Activated naive CD8-positive, alpha-beta T cell treated with anti-CD3 and anti-CD28 coated beads for 36 hours (primary cell): ENCODE measurements at places on chromosomes 6 and 20.
A peak's percentile ranks its signal among the peaks of the same experiment; 100 is the strongest.

DNA sequence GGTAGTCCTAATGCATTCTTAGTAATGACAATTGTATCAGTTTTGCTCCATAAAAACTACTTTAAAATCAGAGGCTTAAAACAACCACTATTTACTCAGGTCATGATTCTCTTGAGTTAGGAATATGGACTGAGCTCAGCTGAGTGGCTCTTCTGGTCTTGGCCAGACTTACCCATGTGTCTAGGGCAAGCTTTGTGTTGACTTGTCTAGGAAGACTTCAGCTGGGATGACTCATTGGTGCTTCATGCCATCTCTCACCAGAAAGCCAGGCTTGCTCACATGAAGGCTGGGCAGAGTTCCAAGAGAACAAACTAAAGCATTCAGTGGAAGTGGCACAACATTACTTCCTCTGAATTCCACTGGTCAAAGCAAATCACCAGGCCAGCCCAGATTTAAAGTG, 155.3 kb downstream of the DHX35 start:
- no peak for DNase-seq

DNA sequence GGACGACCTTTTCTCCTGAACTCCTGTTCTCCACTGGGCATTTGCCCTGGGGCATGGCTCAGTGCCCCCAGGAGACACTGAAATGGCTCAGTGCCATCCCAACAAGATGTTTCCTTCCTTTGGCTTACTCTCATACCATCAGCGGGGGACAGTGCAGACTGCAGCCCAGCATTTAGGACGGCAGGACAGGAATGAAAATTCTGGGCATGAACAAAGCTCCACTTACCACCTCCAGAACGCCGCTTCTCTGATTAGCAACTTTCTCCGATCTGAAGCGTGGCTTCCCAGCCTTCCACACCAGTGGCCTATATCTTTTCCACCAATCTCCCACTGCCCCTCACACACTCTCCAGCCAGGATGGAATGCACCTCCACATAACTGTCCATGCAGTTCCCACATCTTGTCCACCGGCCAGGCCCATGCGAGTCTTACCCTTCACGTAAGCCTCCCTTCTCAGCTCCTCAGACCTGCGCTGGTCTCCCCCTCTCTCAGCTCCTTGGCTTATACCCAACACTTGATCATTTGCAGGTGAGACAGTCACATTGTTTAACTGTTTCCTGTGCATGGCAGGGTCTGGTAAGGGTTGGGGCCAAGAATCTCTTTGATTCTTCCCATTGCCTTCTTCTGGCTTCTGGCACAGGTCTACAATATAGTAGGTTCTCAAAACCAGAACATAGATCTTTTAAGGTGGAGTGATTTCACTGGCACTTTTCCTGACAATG, 114.5 kb downstream of the FYN start:
- no peak for DNase-seq

DNA sequence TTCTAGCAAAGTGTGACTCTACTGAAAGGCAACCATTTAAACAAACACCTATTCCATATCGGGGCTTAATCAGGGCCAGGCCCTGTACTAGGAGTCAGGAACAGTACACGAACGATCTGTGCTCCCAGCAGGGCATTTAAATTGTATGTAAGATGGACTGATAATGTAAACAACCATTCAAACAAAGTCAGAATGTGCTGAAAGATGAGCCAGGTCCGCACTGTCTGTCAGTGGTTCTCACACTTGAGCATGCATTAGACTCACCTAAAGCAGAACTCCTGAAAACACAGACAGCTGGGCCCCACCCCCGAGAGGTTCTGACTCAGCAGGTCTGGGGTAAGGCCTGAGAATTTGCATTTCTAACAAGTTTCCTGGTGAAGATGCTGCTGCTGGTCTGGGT, 81.6 kb downstream of the PXDC1 start:
- no peak for DNase-seq

DNA sequence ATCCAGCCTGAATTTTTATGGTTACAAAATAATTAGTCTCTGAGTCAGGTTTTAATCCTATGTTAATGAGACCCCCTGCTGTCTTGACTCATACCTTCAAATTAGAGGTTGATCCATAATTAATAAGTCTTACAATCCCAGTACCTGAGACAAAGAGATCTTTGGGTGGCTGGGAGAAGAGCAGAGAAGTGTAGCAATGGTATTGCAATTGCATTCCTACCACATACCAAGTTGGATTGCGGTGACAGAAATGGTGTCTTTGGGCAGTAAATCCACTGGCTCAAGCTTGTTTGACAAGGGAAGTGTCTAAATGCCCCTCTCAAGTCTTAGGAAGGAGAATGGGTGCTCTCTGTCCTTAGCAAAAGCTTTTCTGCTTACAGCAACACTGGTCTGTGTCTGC, 150.4 kb downstream of the BTBD3 start:
- DNase-seq: no peak

DNA sequence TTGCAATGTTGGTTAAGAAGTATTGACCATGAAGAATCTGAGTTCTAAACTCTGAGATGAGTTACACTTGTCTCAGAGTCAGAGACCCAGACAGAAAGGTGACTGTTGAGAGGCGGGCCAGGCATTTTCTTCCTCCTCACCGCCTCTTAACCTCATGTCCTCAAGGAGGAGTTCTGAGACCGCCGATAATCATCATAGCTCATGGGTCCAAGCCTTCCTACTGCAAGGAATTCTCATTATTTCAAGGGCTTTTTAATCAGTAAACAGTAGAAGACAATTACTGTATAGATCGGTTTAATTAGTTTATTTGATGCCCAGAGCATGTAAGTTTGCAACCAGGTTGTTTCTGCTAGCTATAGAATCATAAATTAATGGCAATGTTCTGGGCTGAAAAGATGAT, 382.4 kb upstream of the MMS22L start:
- no peak for DNase-seq

GRCh38 chr6:44211284-44211683, 5.4 kb upstream of the MYMX start:
- no peak for DNase-seq

- DNase-seq: no peak
These were observed 42.4 kb downstream of the FAM184A start for GRCh38 chr6:119036081-119036480.

- DNase-seq: no peak
These were observed 57.1 kb downstream of the GJA1 start for GRCh38 chr6:121492536-121492935.

DNA sequence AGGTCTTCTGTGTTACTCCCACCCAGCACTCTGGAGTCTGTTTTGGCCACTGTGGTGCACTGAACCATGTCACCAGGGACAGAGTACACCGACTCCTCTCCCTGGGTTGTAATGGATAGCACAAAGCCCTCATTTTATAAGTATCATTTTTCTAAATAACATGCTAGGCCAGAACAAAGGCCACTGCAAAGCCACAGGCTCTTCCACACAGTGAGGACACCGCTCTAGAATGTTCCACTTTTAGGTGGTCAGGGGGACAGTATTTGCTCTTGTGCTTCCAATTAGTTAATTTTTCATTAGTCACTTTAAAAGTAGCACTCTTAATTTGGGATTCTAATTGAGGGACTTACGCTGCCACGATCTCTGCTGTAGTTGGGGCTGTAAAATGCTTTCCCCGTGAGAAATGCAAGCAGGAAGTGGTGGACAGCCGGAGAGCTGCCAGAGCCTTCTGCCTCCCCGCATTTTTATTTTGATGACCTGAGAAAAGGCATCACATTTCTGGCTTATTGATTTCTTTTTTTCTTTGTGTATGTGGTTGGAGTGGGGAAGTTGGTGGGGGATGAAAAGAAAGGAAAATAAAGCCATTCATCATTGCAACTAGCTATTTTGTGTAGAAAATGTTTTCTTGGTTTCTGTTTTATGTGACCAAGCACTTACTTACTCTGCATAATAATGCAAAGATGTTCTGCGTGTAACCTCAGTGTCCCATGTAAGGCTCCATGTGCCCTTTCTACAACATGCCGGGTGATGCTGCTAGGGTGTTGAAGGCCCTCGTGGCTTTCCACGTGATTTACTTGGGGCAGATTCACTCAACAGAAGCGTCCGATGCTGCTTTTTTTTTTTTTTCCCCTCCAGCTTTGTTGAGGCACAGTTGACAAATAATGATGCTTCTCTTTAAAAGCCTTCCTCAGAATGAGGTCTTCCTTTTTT, 195.9 kb downstream of the SASH1 start:
- no peak for DNase-seq

- no peak for DNase-seq
These were observed 21.3 kb upstream of the PPARD start for GRCh38 chr6:35321091-35321490.

- no peak for DNase-seq
These were observed 260.6 kb downstream of the EYA4 start for GRCh38 chr6:133501675-133502270.

GRCh38 chr6:165119231-165120020, 190.0 kb downstream of the C6orf118 start:
- no peak for DNase-seq

DNA sequence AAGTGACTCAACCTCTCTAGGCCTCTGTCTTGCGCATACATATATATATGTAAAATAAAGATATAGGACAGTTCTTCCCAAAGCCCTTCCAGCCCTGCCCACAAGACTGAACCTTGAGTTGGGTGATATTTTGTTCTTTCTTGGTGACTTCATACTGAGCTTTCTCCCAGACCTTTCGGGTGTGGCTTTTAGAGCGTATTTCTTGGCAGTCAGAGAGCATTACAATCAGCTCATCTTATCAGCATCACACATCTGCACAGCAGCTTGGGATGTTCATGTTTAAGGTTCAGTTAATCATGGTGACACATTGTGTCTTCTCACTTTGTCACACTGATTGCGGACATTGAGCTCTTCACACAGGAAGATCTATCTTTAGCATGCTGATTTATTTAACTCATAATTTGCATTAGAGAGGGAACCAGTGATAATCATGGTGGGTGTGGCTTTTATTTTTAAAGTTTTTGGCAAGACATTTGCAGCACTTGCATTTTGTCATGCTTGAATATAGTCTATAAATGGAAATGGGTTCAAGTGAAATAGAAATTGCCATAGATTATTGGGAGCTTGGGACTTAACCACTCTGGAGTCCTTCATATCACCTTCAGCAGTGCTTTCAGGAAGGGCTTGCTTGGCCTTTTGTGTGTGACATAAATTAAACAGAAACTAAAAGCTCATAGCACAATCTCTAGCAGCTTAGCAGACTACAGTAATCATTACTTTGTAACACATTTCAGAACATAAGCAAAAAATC, 8.3 kb downstream of the KIF3B start:
- peak; percentile 18 for DNase-seq

DNA sequence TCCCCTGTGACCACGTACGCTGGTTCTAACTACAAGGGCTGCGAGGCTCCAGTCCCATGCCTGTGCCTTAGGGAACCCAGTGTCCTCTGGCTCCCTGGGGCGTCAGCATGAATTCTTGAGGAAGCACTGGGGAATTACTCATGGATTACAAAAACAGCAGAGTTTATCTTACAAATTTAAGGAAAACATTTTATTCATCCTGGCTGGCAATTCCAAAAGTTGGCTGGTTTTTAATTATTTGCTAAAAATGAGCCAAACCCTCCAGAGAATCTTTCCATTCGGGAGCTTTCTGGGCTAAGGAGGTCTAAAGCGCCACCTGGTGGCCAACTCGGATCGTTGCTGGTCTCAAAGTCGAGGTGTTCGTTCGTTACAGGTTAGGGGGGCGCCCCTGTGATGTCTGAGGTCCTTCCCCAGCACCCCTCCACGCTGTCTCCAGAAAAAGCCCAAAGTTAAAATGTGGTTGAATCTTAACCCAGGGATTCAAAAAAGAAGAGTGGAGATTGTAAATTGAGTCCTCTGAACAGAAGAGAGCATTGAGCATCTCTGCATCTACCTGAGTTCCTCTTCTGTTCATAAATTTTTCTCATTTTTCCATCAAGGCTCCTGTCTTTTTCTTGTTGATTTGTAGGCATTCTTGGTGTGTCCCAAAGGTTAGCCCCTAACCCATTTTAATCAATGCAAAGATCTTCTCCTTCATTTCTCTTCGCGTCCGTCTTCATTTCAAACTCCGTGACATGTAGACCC, 99.4 kb downstream of the BFSP1 start:
- DNase-seq: peak; percentile 28

- no peak for DNase-seq
These were observed 56.8 kb upstream of the PHIP start for GRCh38 chr6:79134699-79135474.

GRCh38 chr20:46107061-46107460, 11.1 kb upstream of the CD40 start:
- DNase-seq: no peak

GRCh38 chr6:159378411-159379328, 209.5 kb downstream of the FNDC1 start:
- DNase-seq: no peak

GRCh38 chr20:11651138-11651537, 266.6 kb upstream of the BTBD3 start:
- no peak for DNase-seq

DNA sequence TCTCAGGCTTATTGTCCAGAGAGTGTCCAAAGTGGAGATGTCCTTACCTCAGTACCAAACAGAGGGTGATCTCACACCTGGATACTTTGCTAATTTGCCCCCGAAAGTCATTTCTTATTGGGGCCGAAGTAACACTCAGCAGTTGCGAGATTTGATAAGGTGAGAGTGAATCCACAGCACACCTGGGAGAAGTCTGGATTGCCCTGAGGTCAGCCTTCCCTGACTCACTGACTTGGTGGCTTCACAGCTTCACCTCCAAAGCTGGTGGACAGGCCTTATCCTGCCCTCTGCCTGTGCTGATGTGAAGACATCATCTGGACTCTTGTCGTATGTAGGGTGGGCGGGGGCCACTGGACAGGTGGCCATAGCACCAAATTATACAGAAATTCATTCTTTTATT, 101.9 kb upstream of the ARMC2 start:
- no peak for DNase-seq

- no peak for DNase-seq
These were observed 160.3 kb downstream of the PREX1 start for GRCh38 chr20:48667481-48667880.

DNA sequence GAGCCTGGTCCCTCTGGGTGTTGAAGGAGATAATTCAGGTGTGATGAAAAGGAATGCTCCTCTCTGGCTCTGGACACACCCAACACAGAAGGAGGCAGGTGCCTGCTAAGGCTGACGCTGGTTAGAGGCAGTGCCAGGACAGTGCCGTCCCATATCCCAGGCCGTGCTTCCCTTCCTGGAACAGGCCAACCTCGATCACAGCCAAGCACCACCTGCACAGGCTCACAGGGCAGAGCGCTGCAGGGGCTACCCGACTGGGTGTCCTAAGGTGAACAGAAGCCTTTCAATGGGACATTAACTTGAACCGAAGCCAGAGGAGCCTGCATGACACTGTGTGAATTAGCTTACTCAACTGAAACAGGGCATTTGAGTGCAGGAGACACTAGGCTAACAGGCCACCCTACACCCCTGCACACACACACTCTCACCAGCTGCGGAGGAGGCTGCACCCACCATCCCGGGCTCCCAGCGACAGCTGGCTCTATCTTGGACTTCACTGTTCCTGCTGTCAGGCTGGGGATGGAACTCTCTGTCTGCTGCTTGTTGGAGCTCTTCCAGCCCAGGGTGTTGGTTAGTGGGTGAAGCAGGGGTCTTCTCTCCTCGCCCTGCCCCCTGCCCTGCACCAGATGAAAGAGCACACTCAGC, 347.2 kb downstream of the TAF4 start:
- DNase-seq: no peak
